ENCODE measurements at places on chromosomes 4 and X. TPM values are rescaled to one million over a fixed set of nuclear protein-coding genes. Genes with fewer than 3 reads are reported as not detected.

CXCL1 gene
- 1.3 TPM for total RNA-seq

WDR13 gene
- 129 TPM for total RNA-seq

- H3K4me1 ChIP-seq, result no peaks in the 10 kb centered on the region
- DNase-seq, result no peak
These were observed 56.6 kb downstream of the KIF4A start for GRCh38 chrX:70346418-70347070.

DNA sequence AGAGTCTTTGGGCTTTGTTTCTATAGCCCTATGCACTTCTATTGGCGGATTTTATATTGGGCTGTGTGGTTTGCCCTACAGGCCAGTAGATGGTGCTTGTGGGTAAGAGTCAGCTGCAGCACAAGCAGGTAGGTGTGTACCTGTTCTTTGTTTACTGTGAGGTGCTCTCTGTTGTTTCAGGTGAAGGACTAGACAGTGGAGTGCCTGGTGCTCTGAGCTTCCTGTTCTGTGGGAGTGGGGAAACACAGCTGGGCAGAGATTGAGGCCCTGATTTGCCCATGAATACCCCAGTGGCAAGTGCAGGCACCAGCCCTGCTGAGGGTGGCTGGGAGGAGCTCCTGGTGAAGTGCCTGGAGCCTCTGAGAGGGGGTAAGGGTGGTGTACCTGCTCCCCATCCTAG is 26.3 kb upstream of the UCP1 start:
- H3K27ac ChIP-seq, result no peak overlapping the region
- no peaks in the 10 kb centered on the region for H3K4me1 ChIP-seq
- H3K4me3 ChIP-seq, result no peak overlapping the region
- H3K36me3 ChIP-seq, result no peaks in the 10 kb centered on the region
- no peaks in the 10 kb centered on the region for H3K27me3 ChIP-seq
- DNase-seq, result no peak

DNA sequence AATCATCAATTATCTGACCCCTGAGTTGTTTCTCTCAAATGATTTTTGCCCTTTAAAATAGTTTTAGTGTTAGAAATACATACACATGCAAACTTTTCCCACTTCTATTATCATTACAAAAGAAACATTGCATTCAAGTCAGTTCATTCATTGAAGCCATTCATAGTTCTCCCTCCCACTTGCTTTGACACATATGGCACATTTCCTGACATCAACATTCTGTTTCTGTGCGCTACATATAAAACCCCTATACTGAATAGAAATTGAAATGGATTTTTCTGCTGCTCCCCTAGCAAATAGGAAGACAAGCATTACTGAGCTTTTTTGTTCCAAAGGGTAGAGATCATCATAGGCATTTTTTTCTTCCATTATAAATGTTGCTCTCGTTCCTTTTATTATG is 497.9 kb upstream of the PCDH10 start:
- H3K36me3 ChIP-seq, result no peaks in the 10 kb centered on the region
- no peak overlapping the region for H3K27ac ChIP-seq
- DNase-seq, result no peak
- H3K4me3 ChIP-seq, result no peak overlapping the region

GRCh38 chr4:180448306-180448705 is 1794.9 kb upstream of the TENM3 start:
- no peak for DNase-seq
- H3K36me3 ChIP-seq, result no peaks in the 10 kb centered on the region
- no peak overlapping the region for H3K27ac ChIP-seq
